ENCODE measurements at places on chromosomes 16 and 17. TPM values are rescaled to one million over a fixed set of nuclear protein-coding genes. Genes with fewer than 3 reads are reported as not detected.

The ODAD4 gene
- total RNA-seq, result not detected

The GNG13 gene
- not detected for total RNA-seq

The TMEM256 gene
- total RNA-seq, result 56.1 TPM

The DNAI2 gene
- total RNA-seq, result not detected

The NOTUM gene
- total RNA-seq, result 3.5 TPM

The HNF1B gene
- not detected for total RNA-seq

The GGA3 gene
- 43.1 TPM for total RNA-seq

The CCDC200 gene
- not detected for total RNA-seq

The OVCA2 gene
- total RNA-seq, result 51.5 TPM

The SYCE1L gene
- total RNA-seq, result 3.3 TPM

The TEKT1 gene
- total RNA-seq, result not detected

The INO80E gene
- total RNA-seq, result 78.6 TPM

The GINS2 gene
- total RNA-seq, result not detected

The LPO gene
- not detected for total RNA-seq

The KRT27 gene
- 1.3 TPM for total RNA-seq

The POLR2C gene
- 101 TPM for total RNA-seq

The ANKRD40CL gene
- total RNA-seq, result not detected

The CCP110 gene
- total RNA-seq, result 8.6 TPM

The KCNAB3 gene
- 0.13 TPM for total RNA-seq

The RANGRF gene
- 11.4 TPM for total RNA-seq

The SLC6A2 gene
- total RNA-seq, result 10.3 TPM

The ZNF598 gene
- total RNA-seq, result 56.1 TPM

The RGS9 gene
- 3.2 TPM for total RNA-seq

Data from lower leg skin (tissue), 4 donors.